ENCODE measurements at places on chromosomes 5 and 9.

DNA sequence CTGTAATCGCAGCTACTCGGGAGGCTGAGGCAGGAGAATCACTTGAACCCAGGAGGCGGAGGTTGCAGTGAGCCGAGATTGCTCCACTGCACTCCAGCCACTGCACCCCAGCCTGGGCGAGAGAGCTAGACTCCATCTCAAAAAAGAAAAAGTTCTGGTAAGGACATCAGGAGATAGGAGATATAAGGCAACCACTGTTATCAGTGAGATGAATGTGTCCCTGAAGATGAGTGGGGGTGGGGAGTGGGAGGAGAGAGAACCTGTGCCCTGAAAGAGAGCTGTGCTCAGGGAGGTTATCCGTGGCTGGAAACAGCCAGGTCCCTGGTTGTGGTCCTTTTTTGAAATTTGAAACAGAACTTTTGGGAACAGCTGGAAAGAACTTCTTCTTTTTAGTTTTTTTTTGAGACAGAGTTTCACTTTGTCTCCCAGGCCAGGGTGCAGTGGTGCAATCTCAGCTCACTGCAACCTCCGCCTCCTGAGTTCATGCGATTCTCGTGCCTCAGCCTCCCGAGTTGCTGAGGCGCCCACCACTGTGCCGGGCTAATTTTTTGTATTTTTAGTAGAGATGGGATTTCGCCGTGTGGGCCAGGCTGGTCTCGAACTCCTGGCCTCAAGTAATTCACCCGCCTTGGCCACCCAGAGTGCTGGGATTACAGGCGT, 2.6 kb downstream of the PTPA start:
- DNase-seq = no peak

GRCh38 chr9:114138552-114138971, 16.8 kb upstream of the COL27A1 start:
- no peak for DNase-seq

- DNase-seq = no peak
These were observed 24.0 kb downstream of the STARD4 start for GRCh38 chr5:111488353-111488752.

DNA sequence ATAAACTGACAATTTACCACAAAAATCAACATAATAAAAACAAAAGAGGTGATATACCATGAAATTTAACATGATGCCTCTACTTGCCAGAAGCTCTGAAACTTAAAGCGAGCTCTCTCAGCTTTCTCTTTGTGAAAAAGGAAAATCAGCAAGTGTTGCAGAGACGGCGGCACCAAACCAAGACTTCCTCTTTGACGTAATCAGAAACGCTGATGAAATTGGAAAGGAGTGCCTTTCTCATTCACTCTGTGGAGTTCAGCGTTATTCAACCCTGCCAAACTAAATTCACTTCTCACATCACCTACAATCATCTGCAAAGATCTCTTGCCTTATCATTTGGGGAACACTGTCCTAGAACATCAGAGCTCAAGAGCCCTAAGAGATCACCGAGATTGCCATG, 32.2 kb downstream of the ANXA6 start:
- DNase-seq = no peak

DNA sequence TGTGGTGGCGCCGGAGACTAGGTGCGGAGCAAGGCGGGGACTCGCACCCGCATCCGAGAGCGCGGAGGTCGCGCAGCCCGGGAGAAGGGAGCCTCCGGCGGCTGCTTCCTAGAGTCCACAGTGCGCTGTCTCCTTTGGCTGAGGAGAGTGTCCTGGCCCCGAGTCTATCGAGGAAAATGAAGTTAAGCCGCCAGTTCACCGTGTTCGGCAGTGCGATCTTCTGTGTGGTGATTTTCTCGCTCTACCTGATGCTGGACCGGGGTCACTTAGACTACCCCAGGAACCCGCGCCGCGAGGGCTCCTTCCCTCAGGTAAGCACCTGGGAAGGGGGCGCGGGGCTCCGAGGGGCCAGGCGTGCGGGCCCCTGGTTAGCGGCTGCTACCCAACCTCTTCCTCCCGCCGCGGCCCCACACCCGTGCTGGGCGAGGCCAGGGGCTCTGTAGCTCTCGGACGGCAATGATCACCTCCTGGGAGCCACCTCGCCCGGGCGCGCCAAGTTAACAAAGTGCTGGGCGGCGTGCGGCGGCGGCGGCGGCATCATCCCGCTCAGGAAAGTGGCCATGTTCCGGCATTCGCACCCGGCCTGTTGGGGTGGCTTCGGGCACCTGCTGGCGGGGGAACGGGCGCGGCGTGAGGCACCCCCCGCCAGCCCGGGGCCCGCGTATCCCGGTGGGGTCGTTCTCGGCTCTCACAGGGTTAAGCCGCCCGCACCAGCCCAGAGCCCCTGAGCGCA, 681 bp downstream of the MAN2A1 start:
- no peak for DNase-seq

DNA sequence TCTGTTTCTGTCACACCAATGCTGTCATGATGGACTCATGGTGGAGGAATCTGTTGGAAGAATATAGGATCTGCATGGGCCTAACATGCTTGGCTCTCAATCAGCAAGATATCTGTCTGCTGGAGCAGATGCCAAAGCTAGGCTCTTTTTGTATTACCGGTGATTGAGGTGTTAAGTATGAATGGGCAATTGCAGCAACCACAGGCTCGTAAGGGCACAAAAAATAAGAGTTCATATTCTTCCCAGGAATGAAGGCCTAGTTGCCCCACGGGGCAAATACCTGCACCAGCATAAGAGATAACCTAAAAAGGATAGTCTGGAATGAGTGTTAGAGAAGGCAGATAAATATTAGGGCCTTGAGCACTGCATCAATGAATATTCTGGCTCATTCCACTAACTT, 679.5 kb upstream of the COX7C start:
- no peak for DNase-seq

- DNase-seq = no peak
These were observed 97.9 kb upstream of the MPDZ start for GRCh38 chr9:13377171-13377925.

DNA sequence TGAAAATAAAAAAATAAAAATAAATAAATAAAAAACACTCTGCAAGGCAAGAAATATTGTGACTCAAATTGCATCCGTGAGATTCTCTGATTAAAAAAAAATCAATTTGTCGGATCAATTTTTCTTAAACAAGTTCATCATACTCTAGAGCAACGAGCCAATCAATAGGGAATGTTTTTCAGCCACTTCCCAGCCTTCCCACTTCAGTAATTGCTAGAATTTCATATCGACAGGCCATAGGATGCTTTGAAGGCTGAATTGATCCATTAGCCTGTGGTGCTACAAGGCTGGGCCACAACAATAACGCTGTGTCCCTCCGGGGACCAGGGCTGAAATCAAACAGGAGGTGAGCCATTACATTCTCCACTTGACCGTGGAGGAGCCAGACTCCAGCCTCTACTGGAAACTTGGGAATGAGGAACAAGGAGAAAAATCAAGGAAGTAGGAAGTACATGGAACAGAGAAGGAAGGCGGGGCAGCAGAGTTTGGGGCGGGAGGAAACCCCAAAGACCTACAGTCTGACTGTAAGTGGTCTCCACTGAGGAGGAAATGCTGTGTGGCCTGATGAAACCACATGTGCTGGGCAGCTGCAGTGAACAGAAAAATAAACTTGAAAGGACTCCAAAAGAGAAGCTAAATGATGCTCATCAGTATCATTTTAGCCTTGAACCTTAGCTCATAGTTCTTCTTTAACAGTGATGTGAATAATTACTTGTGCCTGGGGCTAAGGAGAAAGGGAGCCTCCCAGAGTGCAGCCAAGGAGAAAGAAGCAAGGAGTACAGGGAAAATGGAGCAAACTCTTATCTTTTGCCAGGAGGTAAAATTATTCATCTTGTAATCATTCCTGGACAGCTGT, 308.6 kb downstream of the TLE1 start:
- DNase-seq = no peak

DNA sequence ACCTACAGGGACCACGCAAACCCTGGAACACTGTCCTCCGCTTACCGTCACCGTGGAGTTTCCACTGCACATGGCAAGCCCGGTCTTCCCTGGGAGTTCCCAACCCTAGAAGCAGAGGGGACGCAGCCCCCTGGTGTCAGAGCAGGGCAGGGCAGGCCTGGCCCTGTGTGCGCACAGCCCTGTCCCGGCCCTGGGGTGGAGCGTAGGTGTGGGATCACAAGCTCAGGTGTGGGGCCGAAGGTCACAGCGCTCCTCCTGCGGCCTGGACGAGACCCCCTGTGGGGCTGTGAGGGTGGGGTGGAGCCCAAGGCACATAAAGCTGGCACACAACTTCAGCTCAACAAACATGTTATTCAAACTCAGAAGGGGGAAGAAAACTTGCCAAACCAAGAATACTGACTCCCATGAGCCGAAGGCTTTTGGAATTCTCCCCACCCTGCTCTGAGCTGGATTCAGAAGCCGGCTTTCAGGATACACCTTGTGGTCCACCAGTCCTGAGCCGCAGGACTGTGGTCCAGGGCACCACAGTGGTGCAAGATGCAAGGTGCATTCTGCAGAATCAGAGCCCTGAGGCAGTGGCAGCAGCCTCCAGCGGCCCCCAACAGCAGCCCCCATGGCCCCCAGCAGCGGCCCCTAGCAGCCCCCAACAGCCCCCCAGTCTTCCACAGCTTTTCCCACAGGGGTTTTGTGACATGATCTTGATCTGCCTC, 11.8 kb upstream of the EXOC3 start:
- DNase-seq = no peak

DNA sequence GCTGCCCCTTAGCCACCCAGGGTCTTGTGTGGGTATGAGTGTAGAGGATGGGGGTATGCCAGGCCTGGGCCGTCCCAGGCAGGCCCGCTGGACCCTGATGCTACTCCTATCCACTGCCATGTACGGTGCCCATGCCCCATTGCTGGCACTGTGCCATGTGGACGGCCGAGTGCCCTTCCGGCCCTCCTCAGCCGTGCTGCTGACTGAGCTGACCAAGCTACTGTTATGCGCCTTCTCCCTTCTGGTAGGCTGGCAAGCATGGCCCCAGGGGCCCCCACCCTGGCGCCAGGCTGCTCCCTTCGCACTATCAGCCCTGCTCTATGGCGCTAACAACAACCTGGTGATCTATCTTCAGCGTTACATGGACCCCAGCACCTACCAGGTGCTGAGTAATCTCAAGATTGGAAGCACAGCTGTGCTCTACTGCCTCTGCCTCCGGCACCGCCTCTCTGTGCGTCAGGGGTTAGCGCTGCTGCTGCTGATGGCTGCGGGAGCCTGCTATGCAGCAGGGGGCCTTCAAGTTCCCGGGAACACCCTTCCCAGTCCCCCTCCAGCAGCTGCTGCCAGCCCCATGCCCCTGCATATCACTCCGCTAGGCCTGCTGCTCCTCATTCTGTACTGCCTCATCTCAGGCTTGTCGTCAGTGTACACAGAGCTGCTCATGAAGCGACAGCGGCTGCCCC, 2.6 kb downstream of the SLC35A4 start:
- no peak for DNase-seq

- DNase-seq = no peak
These were observed 12.4 kb upstream of the TMC1 start for GRCh38 chr9:72509053-72509452.

DNA sequence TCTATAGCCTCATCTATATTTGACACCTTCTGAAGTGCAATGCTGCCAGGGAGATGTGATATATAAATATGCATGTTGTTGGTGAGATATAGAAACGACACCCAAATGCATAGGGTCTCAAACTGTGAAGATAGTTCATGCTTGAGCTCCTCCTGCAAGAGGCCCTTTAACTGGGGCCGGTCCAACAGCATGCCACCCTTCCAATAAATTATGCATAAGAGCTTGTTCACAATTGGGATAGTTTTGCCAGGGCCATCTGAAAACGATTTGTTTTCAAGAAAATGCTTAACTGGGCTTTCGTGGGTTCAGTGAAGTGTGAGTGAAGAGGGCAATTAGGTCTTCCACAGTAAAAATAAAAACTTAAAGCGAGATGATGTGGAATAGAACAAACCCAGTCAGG, 424.2 kb upstream of the WWC1 start:
- DNase-seq = no peak

GRCh38 chr9:7760014-7760415, 39.6 kb downstream of the DMAC1 start:
- peak; percentile 74 for DNase-seq

GRCh38 chr9:29214690-29215253, 1641.5 kb upstream of the C9orf72 start:
- no peak for DNase-seq

- no peak for DNase-seq
These were observed 91.3 kb downstream of the ZNF354C start for GRCh38 chr5:179151286-179152118.

- no peak for DNase-seq
These were observed 831 bp downstream of the IGFBPL1 start for GRCh38 chr9:38423273-38423972.

DNA sequence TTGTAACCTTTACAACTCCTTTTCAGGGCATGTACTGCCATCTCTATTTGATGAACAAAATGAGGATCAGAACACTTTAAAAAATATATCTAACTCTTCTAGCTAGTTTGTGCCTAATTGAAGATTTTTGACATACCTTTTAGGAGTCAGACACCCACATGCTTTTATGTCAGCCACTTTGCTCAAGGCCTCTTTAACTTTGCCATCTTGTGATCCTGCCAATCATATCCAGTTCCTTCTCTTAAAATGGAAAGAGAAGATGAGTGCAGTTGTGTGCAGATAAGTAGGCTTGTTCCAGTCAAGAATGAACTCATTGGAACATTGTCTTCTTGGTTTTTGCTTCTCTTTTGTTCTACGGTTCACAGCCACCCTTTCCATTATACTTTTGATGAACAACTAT, 425.6 kb upstream of the TNC start:
- DNase-seq = no peak

DNA sequence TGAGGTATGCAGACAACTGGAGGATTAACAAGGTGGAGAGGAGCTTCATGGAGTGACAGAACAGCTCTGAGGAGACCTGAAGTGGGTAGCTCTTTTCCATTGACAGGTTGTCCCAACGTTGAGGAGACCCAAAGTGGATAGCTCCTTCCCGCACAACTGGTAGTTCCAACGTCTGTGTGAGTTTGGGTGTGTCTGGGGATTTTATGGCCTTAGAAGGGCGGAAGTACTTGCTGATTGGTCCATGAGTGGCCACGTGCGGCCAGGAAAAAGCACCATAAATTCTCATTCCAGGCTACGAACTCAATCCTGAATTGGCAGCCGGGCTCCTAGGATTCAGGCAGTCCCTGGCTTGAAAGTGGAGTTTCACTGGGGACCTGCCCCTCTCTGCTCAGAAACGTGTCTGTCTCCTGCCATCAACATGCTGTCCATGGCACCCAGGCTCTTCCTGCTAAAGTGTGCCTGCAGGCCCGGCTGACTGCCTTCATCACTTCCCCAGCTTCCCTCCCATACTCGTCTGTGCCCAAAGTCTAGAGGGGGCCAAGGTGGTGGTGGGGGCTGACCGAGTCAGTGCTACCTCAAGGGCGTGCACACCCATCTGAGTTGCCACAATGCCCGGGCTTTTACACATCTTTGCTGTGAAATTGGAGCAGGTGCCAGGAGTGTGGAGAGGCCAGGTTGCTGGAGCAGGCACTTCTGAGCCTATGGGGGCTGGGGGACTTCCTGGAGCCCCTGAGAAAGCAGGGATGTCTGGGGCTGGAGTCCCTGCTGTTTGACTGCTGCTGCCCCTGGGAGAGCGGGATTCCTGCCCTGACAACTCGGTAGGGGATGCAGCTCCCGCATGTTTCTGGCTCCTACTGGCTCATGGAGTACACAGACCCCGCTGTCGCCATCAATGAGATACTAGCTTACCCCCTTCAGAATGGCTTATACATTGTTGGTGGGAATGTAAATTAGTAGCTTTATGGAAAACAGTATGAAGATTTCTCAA, 2034.6 kb upstream of the ACO1 start:
- no peak for DNase-seq
